Central memory CD8-positive, alpha-beta T cell (primary cell): ENCODE measurements at places on chromosomes 12 and 14.

DNA sequence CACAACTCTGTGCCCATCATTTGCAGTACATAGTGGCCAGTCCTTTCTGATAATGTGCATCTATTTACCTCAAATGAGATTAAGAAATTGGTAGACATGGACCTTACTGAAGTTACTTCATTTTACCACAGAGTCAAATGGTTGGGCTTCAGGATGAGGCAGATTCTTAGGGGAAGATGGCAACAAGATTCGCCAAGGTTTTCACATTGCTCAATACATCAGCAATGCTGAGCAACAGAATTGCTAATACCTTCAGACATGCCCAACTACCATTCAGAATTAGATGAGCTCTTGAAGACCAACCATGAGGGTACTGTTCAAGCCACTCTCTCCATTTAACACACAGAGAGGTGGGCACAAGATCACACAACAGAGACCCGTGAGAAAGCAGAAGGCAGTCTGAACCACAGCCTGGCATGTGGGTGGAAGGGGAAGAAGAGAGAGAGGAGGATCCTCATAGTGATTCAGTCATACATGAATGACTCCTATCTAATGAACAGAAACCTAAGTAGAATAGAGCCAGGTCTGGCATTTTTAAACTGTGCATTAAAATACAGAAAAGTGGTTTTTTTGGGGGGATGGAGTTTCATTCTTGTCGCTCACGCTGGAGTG, 28.5 kb downstream of the CPM start:
- no peak for DNase-seq

- DNase-seq: peak; percentile 64
Observed at GRCh38 chr14:24310646-24311604, at the start of gene LTB4R. Gene LTB4R, plus strand, starts transcription at chr14:24311502. Its CDS starts 4,150 bp downstream, at chr14:24315652.

DNA sequence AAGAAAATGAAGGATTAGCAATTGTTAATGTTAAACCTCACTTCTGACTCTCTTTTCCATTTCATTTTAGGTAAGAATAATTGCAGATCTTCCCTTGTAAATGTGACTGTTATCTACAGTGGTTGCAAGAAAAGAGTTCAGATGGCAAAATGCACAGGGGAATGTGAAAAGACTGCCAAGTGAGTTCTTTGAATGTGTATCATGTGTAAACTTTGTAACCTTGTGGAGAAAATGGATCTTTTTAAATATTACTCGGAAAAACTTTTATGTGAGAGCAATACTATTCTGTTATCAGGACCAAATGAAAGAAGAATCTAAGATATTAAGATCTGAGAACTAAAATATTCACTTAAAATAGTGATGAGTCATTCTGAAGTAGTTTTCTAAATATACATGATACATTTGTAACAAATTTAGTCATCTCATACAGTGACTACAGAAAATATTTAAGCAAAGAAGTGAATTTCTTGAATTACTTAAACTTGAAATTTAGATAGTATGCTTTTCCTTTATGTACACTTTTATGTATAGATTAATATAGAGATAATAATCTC, 122.5 kb upstream of the CNTN1 start:
- DNase-seq: no peak

DNA sequence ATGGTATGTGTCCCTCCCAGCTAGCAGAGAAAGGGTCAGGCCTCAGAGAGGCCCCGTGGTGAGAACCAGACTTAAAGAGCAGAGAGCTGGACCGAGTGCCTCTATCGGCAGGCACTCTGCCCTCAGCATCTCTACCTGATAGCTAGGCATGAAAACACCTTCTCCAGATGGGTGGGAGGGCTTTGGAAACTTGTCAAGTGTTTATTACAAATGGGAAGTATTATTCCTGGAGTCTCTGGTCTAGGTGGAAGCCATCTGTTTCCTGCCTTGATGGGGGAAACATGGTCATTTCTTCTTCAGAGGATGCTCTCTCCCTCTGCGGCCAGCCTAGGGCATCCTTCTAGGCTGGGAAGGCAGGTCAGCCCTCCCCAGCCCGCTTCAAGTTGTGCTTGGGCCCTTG, 2.3 kb downstream of the TMEM63C start:
- no peak for DNase-seq

DNA sequence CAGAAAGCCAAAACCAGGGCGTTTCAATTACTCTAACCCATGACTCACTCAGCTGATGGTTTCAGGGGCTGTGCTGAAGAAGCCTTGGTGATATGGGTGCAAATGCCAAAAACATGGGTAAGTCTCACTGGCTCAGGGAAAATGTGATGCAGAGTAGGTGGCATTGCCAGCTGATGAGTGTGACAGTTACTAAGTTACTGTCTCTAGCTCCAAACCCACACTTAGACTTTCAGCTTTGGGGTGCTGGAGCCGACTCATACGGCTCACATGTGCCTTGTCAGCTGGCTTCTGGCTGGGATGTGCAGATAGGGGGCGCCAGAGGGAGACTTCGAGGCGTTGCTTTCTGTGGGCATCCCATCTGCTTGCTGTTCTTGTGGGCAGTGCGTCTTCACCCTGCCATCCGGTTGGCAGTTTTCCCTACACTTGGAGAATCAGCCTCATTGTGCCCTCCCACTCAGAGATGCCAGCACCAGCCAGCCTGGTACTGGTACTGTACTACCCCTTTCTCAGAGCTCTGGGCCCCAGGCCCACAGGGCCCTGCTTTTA, 11.1 kb upstream of the KRT7 start:
- DNase-seq: no peak

- no peak for DNase-seq
Observed at GRCh38 chr12:53325511-53326061, 4.2 kb upstream of the AAAS start.

DNA sequence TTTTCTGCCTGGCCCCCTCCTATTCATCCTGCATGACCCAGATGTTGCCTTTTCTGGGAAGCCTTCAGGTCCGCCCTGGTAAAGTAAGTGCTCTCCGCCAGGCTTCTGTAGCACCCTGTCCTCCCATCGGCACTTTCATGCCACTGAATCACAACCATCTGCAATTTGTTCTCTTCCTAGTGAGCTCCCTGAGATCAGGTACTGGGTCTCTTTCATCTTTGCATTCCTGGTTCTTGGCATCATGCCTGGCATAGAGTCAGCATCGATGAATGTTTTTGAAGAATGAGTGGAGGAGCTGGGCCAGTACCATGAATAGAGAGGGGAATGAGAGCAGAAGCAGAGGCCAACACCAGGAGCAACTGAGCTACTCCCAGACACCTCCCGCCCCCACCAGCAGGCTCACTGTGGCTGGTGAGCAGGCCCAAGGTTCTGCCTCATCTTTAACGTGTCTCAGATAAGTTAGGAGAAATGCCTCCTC, 13.1 kb downstream of the ZDHHC22 start:
- DNase-seq: no peak

DNA sequence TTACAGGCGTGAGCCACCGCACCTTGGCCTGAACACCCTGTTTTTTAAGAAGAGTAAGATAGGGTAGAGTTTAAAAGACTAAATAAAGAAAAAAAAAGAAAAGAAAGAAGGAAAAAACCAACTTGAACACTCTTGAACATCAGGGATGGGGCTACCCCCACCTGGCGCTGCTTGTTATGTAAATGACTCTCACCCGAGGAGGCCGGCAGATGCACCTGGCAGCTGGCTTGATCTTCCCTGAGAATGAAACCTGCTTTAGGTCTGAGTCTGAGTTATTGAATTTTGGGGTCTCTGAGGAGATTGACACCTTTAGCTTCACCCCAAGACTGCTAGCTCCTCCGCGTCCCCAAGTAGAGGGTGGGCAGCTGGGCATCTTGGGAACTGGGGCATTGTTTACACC, 15.5 kb upstream of the MEG3 start:
- DNase-seq: no peak

DNA sequence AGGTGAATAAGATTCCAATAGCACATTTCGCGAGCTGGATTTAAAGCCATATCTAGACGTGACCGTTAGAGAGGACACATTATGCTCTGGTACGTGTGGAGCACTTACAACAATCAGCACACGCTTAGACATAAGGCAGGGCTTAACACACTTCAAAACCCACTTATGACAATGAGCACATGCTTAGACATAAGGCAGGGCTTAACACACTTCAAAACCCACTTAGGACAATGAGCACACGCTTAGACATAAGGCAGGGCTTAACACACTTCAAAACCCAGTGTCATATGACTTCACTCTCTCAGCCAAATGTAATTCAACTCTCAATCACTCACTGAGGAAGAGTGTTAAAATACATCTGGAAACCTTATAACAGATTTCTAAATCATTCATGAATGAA, 11.2 kb upstream of the PLD4 start:
- DNase-seq: no peak

- DNase-seq: no peak
Observed at GRCh38 chr14:24870949-24871701, 178.8 kb downstream of the STXBP6 start.

GRCh38 chr12:68067762-68068376, 78.6 kb downstream of the IFNG-AS1 start:
- DNase-seq: no peak

DNA sequence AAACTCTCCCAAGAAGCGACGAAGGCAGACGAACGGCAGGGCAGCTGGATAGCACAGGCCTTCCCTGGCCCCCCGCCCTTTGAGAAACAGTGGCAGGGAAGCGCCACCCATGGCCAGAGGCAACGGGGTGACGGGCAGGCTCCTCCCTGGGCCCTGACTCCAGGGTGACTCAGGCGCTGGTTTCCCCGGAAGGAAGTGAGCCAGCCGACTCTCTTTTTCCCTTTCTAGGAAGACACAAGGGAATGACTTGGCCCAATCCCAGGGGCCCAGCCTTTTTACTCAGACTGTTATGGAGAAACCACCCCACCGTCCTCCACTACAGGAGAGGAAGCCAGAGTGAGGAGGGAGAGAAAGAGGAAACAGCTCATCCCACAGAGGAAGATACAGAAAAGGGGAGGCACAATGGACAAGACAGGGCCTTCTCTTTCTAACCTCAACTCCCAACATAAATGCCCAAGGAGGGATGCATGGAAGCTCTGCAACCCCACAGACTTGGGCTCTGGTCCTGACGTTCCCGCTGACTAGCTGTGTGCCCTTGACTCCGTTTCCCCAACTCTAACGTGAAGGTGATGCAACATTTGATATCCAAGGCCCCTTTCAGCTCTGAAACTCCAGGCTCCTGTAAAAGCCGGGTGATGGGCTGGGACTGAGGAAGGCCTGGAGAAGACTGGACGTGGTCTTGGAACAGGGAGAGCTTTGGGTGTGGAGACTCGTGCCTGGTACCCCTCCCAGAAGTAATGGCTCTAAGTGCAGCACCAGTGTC, 27.9 kb downstream of the ACTN1 start:
- no peak for DNase-seq

DNA sequence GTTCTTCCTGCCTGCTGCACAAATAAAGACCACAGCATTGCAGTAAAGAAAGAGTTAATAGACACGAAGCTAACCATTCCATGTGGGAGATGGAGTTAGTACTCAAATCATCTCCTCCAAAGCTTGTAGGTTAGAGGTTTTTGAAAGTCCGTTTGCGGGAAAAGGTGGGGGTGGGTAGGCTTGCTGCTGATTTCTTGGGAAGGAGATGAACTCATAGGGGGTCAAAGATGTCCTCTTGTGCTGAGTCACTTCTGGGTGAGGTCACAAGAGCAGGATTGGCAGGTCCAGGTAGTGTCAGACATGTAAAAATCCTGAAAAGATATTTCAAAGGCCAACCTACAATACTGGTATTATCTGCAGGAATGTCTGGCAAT, 66.4 kb downstream of the PTHLH start:
- no peak for DNase-seq

GRCh38 chr12:54207539-54208294, 18.9 kb upstream of the SMUG1 start:
- DNase-seq: peak; percentile 60

DNA sequence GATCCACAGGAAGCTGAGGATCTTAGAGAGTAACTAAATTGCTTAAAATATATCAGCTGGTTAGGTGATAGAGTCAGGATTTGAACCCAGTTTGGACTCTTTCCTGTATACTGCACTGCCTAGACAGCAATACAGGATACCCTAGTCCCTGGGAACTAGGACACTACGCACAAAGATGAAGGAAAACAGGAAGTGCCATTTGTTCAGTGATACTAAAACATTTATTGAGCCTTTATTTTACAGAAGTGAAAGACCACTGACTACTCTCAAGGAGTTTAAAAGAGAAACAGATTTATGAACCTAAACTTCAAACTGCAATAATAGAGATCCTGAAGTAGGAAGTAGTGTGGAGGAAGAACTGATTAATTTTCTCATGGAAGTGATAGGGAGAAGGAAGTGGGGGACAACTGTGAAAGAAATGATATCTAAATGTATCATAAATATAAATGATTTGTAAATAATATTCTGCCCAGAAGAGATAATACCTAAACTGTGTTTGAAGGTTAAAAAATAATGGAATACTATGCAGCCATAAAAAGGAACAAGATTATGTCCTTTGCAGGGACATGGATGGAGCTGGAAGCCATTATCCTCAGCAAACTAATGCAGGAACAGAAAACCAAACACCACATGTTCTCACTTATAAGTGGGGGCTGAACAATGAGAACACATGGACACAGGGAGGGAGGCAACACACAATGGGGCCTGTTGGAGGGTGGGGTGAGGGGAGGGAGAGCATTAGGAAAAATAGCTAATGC, 18.2 kb downstream of the MSRB3 start:
- no peak for DNase-seq

GRCh38 chr12:49796606-49797448, 31.4 kb downstream of the NCKAP5L start:
- DNase-seq: no peak

DNA sequence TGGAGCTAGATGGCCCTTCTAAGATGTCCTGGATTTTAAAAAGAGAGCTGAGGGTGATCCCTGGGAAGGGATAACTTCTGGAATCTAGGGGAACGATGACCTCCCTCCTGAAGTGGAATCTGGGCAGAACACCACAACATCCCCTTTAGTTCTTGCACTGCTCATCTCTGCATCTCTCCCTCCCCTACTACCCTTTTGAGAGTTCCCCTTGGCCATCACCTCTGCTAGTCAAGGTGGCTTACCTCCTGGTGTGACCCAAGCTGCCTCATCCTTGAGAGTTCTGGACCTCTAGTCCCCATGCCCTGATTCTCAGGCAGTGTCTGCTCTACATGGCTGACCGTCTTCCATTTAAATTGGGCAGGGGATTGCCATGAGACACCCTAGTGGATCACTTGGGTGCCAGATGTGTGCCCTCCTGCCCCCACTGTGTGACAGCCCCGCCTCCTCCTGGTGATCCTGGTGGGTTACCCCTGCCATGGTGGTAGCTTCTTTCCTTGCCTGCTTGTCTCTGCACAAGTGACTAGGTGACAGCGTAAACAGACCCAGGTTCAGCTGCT, 216.4 kb downstream of the PCNX1 start:
- no peak for DNase-seq

DNA sequence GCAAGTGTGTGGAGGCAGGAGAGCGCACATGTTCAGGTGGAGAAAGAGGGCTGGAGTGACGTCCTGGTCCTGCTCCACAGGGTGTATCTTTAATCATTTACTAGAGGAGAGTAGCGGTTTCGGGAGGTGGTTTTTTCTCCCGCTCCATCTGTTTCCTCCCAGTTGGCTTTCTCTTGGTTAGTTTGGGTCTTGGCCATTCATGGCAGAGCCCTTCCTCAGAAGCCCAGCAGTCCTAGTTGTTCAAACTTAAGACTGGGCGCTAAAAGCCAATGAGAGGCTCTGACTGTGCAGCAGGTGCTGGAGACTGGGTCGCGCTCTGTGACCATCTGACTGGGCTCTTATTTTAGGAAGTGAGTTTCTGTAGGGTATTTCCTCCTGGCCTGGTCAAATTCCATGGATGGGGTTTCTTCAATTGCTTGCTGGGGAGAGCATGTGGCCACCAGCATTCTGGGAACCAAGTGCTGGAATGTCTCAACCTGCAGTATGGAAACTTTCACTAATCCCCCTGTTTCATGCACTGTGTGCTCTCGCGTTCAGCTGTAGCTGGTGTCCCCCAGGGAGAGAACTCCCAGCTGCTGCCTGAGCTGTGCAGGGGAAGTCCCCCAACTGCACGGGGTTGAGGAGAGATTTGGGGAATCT, 27.4 kb upstream of the TSPAN9 start:
- no peak for DNase-seq

GRCh38 chr12:111405859-111406473, at the start of gene SH2B3:
Gene SH2B3, plus strand, starts transcription at chr12:111405923. Its CDS starts 12,223 bp downstream, at chr12:111418146.
- DNase-seq: peak; percentile 78
